ENCODE measurements at places on chromosomes 2 and 18.

DNA sequence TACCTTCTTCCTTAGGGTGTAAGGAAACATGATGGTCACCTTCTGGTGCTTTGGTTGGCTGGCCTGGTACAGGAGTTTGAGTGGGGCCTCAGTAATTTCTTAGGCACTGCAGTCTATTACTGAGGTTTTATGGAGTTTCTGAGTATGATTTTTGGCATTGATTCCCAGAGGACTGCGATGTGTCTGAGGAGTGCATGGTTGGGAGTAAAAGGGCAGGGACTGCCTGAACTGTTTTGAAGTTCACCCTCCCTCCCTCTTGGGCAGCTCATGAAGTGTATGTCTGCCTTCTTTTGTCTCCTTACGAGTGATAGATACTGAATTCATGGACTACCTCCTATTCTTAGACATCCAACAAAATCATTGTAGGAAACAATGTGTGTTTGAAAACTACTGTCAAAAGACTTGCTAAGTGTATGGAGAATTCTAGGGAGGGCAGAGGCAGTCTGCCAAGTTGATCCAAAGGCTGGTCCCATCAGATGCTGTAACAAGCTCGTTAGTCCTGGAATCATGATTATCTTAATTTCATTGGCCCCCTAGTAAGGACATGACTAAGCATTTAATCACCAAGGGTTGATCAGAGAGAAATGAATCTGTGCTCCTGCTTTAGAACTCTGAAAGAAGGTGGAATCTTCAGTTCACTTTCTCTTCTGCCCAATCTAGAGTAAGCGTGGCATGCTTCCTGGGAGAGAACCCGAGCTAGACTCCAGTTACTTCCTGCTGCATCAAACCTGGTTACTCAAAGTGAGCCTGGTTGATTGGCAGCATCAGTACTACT is 26.5 kb downstream of the LYPD6B start:
- DNase-seq = peak; percentile 91

- DNase-seq = no peak
Measured at GRCh38 chr2:73408198-73408597, 22.6 kb downstream of the ALMS1 start.

- DNase-seq = peak; percentile 83
Measured at GRCh38 chr18:79199691-79200374, 130.6 kb downstream of the ATP9B start.

DNA sequence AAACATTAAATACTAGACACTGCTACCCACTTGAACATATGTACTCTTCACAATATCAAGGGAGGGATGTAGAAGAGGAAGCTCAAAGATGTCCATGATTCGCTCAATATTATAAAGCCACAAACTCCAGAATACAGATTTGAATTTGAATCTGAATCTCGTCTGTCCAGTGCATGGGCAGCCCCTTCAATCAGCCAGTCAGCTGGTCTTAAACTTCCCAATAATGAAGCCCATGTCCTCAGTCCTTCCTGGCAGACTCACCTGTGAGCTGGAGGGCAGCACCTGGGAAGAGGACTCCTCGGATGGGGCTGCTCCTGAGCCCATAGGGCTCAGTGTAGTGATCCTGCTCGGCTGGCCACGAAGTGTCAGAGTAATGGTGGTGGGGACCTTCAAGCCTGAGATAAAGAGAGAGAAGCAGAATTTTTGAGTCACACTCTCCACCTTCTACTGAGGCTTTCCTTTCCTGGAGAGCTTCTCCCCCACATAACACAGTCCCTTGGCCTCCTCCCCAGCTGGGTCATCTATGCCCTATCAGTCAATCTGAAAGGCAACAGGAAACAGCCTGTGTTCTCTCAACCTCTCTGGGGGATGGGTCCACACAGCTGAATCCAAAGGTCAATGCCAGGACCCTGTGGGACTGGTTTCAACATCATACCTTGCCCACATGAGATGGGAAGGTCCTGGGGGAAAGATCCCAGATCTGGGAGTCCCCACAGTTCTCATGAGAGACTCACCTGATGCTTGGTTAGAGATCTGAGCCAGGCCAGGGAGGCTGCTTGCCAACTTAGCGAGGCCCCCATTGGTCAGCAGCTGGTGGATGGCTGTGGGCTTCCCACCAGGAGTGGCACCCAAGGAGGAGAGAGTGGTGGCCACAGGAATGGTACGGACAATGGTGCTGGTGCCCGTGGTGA is 36.5 kb downstream of the KANSL3 start:
- no peak for DNase-seq

- no peak for DNase-seq
Measured at GRCh38 chr2:142222715-142223114, 91.9 kb upstream of the LRP1B start.

- no peak for DNase-seq
Measured at GRCh38 chr2:45218931-45219339, 209.7 kb upstream of the SIX2 start.

DNA sequence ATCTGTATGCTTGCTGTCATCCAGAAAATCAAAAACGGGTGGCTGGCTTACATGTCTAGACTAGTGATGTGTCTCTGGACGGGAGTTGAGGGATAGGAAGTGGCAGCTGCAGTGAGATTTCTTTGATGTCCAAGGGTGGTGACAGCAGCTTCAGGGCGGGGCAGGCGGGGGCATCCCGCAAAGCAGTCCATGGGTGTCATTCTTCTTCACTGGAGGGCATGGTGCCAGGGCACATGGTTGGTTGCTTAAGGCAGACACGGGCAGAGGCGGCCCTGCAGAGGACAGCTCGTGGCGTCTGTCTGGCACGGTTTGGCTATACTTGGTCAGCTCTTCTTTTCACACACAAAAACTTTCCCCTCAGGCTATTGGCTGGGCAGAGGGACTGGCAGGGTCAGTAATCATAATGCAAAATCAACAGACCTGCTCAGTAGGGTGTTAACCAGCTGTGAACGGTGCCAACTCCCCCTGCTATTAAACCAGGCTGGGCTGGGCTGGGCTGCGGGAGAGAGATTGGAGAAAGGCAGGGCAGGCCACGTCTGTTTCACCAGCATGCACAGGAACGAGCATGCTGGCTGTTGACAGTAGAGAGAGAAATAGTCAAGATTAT is 63.7 kb downstream of the COL4A3 start:
- peak; percentile 75 for DNase-seq

DNA sequence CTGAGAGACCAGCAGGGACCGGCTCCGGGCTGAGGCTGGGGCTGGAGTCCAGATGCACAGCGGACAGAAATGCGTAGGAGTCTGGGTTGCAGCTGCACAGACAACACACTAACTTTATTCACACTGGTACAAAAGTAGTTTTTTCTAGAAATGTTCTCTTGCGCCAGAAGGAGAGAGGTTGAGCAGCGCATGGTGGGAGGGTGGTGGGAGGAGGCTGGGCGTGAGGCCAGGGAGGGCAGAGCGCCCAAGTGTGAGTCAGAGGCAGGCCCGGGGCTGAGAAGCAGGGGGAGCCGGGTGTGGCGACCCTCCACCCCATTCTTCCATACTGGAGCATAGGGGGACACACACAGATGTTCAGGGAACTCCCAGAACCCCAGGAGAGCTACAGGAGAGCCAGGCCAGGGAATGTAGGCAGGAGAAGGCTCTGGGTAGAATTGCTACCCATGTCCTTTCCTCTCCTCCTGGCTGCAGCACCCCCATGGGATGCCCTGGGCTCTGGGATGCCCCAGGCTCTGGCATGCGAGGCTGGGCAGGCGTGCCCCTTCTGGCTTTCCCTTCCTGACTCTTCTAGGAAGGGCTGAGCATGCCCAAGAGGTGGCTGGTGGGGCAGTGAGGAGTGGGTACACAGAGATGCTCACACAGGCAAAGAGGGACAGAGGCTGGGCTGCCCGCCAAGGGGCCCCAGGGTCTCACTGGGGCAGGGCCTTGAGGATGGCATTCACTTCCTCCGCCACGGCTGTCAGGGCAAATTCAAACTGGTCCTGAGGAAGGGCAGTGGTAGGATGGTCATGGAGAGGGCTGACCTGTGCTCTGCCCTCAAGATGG is 10.6 kb downstream of the DNAJB2 start:
- DNase-seq = peak; percentile 66

GRCh38 chr2:124001696-124002430 is 23.2 kb upstream of the CNTNAP5 start:
- DNase-seq = peak; percentile 54

DNA sequence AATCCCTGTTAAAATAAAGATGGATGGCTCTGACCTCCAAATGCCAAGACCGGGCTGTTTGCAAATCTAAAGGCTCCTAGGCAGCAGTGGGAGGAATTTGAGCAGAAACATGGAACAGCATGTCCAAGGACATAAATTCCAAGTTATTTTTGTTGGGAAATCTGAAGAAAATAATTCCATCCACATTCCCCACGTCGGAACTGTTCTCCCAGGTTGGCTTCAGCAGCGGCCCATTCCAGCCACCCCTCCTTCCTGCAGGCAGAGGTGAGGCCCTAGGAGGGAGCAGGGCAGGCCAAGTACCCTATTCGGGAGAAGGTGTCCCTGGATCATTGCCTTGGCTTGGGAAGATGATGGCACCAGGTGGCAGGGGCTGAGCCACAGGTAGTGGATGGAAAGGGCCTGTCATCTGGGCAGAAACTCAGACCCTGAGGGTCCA is 117.1 kb downstream of the CAPN13 start:
- no peak for DNase-seq

DNA sequence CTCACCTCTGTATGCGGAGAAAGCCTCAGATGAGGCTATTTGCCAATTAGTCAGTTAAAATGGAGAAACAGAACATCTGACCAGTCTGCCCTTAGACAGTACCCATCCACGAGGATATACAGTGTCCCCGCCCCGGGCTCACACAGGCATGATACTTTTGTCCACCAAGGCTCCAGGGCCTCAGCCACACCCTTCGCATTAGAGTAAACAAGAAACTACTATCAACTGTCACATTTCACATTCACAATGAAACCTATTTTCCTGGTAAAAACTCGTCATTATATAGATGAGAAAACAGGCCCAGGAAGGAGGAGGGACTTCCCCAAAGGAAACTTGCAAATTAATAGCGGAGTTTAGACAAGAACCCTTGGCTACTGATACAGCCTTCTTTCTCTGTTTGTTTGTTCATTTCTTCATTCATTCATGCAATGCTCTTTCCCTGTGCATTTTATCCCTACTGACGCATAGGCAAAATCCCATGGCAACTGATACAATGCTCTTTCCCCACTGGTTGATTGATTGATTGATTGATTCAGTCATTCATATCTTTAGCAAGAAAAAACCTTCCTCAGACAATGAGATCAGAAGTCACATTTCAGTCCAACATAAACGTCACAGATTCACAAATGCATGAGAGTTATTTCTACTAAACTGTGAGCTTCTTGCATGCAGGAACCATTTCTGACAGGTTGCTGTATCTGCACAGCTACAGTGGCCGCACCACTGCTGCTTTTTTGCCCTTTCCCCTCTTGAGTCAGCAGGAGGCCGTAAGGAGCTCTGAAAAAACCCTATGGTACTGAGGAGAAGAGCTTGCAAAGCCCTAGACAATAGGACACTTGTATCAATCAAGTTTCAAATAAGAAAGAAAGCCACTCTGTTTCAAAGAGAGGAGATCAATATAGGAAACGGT is 777.1 kb downstream of the RNF144A start:
- DNase-seq = no peak

DNA sequence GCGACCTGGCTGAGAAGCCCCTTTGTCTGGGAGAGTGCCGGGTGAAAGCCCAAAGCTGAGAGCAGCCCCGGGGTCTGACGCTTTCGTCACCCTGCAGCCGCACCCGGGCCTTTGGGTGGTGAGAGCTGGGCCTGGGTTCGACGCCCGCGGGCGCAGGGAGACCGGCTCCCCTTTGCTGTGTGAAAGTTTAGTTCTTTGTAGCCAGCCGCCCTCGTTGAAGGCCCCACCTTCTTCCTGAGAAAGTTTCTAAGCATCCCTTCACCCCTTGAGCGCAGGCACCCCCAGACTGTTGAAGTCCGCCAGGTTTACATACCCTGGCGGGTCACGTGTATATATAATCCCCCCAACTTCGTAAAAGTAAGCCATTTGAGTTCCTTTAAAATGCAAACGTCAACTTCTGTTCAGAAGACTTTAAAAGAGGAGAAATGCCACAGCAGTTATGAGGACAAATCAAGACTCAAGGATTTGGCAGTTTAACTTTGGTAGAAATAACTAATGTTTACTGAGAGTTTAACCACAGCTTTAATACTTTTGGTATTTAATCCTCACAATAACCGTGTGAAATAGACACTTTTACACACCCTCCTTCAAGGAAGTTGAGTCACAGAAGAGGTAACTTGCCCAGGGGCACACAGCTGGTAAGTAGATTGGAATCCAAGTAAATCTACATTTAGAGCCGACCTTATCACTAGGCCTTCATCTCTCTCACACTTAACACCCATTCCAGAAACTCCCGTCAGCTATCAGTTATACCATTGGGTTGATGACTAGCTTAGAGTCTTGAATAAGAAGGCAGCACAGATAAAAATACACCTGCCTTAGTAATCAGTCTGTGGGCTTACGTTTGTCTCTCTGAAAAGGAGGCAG is 1.1 kb upstream of the MBOAT2 start:
- DNase-seq = peak; percentile 95

DNA sequence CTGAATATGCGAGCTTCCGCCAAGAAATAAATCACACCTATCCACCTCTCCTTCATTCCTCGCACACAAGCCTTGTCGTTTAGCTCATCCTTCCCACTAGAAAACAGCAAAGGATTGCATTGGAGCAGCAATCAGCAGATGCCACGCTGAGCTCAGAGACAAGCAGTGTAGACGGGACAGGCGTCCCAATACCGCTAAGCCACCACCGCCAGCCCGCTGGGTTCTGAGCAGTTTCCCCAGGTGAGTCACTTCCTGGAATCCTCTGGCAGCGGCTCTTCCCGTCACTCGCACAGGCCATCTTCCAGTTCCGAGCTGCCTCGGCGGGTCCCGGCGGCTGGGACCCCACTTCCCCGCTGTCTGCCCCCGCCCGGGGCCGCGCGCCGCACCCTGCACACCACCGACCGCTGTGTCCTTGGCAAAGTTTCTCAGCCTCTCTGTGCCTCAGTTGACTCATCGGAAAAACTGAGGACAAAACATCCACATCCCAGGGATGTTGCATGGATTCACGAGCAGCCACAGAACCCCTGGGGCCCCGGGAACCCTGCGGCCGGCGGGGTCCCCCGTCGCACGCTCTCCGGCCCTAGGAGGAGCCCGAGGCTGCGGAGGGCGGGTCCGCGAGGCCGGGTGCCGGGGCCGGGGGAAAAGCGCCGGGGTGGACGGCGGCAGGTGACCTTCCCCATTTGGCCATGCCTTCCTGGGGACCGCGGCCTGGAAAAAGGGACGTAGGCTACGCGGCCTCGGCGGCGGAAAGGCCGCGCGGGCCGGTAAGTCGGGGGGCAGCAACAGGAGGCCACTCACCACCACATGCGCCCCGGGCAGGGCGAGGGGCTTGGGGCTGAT is 573 bp downstream of the KDSR start:
- peak; percentile 87 for DNase-seq

Data from M059J (cell line).